ENCODE measurements at places on chromosomes 16 and 17.

- no peak for DNase-seq
Observed at GRCh38 chr17:58510075-58510474, 4.4 kb downstream of the MTMR4 start.

GRCh38 chr17:62085511-62086408, 20.7 kb upstream of the MED13 start:
- DNase-seq: no peak

DNA sequence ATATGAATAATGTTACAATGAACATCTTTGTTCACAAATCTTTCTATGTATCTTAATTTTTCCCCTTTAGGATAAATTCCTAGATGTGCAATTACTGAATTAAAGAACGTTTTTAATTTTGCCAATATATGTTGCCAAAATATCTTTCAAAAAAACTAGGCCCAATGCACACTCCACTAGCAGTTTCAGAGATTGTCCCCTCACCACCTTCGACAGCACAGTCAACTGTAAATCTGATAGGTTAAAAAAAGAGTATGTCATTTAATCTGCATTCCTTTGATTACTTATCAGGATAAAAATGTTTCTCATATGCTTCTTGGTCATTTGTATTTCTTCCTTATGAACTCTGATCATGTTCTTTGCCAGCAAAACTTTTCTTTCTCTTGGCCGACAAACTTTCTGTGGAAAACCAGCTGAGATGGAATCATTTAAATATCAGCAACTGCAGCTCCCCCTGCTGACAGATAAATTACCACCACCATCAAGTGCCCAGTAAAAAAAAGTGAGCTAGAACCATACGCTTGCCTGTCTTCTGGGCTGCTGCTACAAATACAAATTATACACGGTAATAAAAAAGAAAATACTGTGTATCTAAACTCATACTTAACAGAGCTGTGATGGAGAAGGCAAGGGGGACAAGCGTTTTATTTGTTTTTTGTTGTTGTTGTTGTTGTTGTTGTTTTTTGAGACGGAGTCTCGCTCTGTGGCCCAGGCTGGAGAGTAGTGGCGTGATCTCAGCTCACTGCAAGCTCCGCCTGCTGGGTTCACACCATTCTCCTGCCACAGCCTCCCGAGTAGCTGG, 19.6 kb upstream of the KANSL1 start:
- DNase-seq: no peak

GRCh38 chr17:58302919-58303585, 22.3 kb upstream of the MPO start:
- DNase-seq: no peak
